ENCODE measurements at places on chromosomes 3 and 15.

DNA sequence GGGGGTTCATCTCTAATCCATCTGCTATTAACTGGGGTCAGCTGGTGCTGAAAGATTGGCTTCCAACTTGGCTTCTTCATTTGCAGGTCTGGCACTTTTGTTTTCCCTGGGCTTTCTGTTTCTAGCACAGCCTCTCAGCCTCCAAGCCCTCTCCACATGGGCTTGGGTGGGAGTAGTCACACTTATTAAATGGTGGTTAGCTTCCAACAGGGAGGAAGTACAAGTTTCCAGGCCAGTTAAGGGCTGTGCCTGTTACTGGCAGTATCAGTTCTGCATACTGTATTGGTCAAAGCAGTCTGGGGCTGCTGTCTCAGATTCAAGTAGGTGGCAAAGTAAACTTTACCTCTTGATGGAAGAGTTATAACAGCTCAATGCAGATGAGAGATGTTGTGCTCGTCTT is 627.1 kb upstream of the CCDC54 start:
- no peak for DNase-seq

DNA sequence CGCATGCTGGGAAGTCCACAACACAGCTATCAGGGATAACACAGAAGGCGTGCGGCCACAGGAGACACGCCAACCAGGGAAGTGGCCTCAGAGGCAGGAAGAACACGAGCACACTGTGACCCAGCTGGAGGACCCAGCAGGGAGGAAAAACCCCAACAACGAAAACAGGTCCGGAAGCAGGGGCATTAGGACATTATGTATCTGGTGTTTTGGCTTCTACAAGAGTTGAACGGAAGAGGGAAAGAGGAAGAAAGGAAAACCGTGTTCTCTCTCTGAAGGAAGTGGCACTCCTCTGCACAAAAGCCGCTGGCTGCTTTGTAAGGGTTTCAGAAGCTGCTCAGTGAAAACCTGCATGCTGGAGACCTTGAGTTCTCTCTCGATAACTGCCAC is 61.8 kb downstream of the HACD2 start:
- DNase-seq: no peak

DNA sequence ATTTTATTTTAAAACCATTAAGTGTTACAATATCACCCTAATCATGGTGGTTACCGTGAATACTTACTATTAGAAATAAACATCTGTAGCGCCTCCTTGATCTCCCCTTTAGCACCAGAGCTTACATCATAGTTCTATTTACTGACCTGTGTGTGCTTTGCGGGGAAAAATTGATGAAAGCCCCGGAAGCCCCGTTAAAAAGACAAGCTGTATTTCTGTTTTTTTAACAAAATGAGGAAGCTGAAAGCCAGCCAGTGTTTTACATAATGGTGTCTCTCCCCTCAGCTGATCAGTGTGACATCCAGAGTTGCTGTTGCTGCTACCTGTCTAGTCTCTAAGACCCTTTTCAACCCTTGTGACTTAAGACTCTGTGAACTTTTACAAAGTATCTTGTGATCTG is 100.8 kb downstream of the OPA1 start:
- DNase-seq: no peak

GRCh38 chr3:195114786-195115599 is 156.0 kb downstream of the XXYLT1 start:
- no peak for DNase-seq

- DNase-seq: no peak
Measured at GRCh38 chr3:9388142-9388541, 9.3 kb upstream of the SETD5 start.

GRCh38 chr3:13078163-13078905 is 5.1 kb upstream of the IQSEC1 start:
- DNase-seq: no peak

DNA sequence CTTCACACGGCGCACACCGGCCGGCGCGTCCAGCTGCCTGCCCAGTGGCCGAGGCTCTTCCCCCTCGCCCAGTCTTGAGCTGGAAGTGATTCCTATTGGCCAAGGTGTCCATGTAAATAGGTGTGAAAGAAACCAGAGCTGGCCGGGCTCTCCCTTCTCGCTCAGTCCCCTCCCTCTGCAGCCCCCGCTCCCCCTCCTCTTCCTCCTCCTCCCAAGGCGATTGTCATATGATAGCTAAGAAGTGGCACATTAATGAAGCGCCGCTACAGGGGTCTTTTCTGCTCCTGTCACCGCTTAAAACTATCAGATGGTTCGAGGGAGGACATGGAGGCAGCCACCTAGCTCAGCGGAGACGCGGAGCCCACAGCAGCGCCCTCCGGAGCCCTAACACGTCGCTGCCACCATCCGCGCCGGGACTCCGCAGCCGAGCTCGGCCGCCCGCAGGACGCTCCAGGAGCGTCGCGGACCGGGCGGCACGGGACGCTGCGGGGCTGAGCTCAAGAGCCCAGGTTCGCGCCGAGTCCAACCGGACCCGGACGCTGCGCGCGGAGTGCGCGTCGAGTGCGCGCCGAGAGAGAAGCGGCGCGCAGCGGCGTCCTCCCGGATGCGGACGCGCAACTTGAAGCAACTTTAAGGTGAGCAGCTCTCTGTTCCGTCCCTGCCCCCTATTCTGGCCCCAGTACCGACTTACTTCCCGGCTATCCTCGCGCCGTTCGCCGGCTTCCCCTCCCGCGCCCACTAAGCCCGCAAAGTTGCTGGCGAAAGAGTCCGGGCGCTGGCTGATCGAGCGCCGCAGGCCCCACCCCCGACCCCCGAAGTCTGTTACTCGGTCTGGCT is at the start of gene FOXB1:
FOXB1 (plus strand) TSS at position 303 of the 837 bp plus-strand sequence. CDS start 653 bp downstream, outside the sequence.
- DNase-seq: peak; percentile 80

GRCh38 chr3:160758929-160759577 is 3.0 kb downstream of the PPM1L start:
- DNase-seq: no peak

- no peak for DNase-seq
Measured at GRCh38 chr15:89381331-89381730, 46.7 kb upstream of the POLG start.

DNA sequence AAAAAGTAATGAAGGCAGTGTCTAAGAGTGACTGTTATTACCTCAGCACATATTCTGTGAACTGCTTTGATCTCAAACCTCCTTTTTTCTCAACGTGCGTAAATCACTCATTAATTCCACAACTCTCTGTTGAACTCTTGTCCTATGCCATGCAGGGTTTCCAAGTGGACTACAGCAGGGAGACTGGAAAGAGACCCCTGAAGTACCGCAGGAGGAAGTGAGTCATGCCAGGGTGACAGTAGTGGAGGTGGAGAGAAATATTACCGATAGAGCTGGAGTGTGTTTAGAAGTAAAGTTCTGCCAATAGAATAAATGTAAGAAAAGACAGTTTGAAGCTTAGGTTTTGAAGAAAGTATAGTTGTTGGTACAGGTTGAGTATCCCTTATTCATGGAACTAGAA is 908.9 kb downstream of the ROBO1 start:
- no peak for DNase-seq

DNA sequence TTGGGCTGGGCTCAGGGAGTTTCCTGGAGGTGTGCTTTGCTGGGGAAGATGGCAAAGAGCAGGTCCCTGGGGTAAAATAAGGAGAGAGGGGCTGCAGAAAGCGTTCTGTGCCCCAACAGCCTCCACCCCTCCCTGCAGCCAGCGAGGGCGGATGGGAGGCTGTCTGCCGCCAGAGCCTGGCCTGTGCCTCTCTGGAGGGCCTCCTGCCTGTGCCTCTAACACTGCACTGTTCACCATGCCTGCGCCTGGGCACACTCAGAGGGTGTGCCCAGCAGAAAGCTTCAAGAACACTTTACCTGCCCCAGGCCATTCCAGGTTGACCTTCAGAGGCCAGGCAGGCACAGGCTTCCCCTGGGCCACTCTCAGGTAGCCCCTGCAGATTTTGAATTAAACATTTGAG is 77.7 kb upstream of the KLF13 start:
- DNase-seq: no peak

GRCh38 chr3:150878290-150878689 is 26.9 kb downstream of the MINDY4B start:
- no peak for DNase-seq

GRCh38 chr3:50264383-50264963 is 4.5 kb upstream of the SEMA3B start:
- peak; percentile 90 for DNase-seq

DNA sequence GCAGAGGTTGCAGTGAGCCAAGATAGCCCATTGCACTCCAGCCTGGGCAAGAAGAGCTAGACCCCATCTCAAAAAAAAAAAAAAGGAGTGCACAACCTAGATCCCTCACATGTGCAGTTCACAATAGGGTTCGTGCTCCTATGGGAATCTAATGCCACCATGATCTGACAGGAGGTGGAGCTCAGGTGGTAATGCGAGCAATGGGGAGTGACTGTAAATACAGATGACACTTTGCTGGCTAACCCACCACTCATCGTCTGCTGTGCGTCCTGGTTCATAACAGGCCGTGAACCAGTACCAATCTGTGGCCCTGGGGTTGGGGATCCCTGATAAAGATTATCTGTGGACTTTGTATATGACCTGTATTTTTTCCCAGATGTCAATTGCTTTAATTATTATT is 16.7 kb downstream of the USP8 start:
- no peak for DNase-seq

DNA sequence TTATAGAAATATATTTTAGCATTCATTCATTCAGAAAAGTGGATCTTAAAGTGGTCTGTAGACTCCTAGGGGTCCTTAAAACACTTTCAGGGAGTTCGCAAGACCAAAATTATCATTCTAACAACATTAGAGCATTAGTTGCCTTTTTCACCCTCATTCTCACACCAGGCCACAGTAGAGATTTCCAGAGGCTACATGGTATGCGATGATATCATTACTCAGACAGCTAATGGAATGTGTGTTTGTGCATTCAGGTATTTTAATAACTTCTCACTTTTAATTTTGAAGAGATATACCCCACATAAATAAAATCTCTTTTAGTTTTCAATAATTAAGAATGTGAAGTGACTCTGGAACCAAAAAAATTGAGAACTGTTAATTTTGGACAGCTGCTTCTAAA is 206.9 kb downstream of the NSUN3 start:
- no peak for DNase-seq

DNA sequence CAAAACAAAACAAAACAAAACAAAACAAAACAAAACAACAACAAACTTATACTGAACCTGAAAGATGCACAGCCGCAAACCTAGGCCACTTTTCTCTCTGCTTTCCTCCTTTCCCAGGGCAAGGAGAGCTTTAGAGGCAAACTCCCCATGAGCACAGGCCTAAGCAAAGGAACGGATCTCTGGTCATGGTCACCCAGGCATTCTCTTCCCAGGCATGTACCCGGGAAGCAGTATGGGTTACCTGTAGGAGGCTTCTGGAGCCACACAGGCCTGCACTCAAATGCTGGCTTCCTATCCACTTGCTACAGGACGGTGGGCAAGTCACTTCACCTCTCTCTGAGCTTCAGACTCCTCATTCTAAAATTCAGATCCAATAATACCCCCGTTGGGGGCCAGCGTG is 171.8 kb downstream of the SMAD6 start:
- no peak for DNase-seq

DNA sequence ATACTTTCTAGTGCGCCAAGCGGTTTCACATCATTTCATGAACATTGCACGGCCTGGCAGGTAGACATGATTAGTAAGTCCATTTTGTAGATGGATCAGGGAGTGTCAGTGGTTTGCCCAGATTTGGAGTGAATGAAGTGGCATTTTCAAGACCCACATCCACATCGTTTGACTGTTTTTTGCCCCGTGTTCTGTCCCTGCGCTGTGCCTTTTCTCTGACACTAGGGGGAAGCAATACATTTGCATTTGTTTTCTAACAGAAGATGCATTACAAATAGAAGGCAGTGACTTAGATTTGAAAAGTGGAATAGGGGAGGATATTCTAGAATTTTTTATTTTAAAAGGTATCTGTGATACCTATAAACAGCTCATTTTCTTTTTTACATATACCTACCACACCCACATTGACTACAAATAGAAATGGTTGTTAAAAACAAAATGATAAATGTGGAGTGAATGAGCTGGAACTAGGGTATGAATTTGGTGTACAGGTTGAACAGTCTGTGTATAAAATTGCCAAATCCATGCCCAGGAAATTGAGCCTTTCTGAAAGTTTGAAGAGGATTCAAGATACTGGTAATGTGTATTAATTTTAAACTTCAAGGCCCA is 98.0 kb downstream of the USP13 start:
- DNase-seq: no peak

DNA sequence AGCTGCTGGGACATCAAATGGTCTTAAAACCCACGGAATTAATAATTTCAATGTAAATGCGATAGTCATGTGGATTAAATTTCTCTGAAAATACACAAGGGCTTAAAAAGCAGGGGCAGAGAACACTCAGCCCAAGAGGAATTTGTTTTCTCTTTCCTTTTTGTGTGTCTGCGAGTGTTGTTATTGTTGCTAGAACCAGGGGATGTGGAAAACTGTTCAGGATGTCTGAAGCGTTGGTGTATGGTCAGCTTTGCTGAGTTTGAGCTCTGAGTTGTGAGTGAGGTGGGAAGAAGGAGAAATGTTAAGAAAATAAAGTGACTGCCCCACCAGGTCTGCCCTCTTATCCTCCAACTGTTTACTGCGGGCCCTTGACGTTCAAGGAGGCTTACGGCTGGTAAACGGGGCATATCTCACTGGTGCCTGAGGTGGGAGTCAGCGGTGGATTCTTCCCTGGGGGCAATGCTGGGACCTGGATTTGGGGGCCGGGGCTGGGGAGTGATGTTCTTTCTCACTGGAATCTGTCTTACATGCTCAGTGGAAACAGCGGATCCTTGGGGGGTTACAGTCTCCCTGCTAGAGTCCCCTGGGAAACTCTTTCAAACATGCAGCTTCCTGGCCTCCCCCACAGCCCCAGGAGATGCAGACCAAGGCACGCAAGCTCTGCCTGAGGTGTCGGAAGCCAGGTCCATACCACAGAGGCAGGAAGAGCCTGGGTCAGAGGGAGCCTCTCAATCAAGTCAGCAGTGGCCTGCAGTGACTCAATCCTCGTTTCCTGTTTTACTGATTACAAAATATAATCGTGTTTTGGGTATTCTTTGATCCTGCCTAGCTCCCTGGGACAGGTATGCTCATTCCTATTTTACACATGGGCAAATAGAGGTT is 41.8 kb downstream of the ITGA11 start:
- DNase-seq: no peak

- DNase-seq: no peak
Measured at GRCh38 chr3:177306252-177306651, 109.0 kb upstream of the TBL1XR1 start.

DNA sequence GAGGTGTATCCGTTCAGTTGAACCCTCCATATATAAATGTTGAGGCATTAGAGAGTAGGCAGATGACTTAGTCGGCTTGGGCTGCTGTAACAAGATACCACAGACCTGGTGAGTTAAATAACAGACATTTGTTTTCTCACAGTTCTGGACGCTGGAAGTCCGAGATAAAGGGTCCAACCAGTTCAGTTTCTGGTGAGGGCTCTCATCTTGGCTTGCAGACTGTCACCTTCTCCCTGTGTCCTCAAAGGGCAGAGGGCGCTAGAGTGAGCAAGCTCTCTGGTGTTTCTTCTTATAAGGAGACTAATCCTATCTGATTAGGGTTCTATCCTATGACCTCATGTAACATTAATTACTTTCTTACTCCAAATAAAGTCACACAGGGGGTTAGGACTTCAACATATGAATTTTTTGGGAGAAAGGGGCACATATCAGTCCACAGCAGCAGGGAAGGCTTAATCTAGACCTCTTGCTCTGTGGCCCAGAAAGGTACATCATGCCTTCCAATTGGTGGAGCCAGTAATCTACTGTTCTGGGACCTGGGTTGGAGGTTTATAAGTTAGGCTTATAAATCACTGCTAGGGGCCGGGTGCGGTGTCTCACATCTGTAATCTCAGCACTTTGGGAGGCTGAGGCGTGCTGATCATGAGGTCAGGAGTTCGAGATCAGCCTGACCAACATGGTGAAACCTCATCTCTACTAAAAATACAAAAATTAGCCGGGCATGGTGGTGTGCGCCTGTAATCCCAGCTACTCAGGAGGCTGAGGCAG is 26.3 kb upstream of the SLC28A2 start:
- no peak for DNase-seq

Data from nephron progenitor cell (in vitro differentiated cells).